Neural crest cell (in vitro differentiated cells): ENCODE measurements at places on chromosomes 7 and 10.

GRCh38 chr10:127146661-127147060 is 49.7 kb downstream of the INSYN2A start:
- H3K36me3 ChIP-seq = peaks cover 7% of the 10 kb centered on the region
- no peaks in the 10 kb centered on the region for H3K27me3 ChIP-seq
- DNase-seq = no peak
- H3K4me1 ChIP-seq = peaks cover 39% of the 10 kb centered on the region
- H3K4me3 ChIP-seq = no peak overlapping the region

DNA sequence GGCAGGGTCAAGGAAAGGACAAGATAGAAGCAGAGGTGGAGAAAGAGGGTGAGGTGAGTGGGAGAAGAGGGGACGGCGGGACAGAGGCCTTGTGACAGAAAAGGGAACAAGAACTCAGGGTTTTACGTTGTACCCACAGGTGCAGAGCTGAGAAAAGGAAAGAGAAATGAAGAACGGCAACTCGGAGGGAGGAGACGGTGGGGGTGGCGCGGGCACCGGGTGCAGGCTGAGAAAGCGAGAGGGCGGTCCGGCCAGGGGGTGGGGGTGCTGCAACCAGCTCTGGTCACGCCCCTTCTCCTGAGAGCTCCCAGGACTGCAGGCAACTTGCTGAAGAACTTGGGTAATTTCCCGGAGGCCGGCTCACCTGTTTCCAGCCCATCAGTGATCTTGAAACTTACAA is 65.3 kb downstream of the CARD11 start:
- no peak for DNase-seq
- no peaks in the 10 kb centered on the region for H3K36me3 ChIP-seq
- H3K4me1 ChIP-seq = peaks cover 5% of the 10 kb centered on the region
- H3K27ac ChIP-seq = peak overlapping the region; percentile 69
- H3K4me3 ChIP-seq = no peak overlapping the region
- H3K27me3 ChIP-seq = no peaks in the 10 kb centered on the region

GRCh38 chr7:16815001-16815400 is 10.2 kb upstream of the AGR2 start:
- peaks cover 6% of the 10 kb centered on the region for H3K4me1 ChIP-seq
- no peak overlapping the region for H3K27ac ChIP-seq
- H3K27me3 ChIP-seq = no peaks in the 10 kb centered on the region
- no peaks in the 10 kb centered on the region for H3K36me3 ChIP-seq
- H3K4me3 ChIP-seq = no peak overlapping the region

- H3K4me1 ChIP-seq = peaks cover 12% of the 10 kb centered on the region
- no peaks in the 10 kb centered on the region for H3K36me3 ChIP-seq
- no peaks in the 10 kb centered on the region for H3K27me3 ChIP-seq
- DNase-seq = no peak
- no peak overlapping the region for H3K4me3 ChIP-seq
These were observed 15.6 kb downstream of the RPA3 start for GRCh38 chr7:7702826-7703225.

DNA sequence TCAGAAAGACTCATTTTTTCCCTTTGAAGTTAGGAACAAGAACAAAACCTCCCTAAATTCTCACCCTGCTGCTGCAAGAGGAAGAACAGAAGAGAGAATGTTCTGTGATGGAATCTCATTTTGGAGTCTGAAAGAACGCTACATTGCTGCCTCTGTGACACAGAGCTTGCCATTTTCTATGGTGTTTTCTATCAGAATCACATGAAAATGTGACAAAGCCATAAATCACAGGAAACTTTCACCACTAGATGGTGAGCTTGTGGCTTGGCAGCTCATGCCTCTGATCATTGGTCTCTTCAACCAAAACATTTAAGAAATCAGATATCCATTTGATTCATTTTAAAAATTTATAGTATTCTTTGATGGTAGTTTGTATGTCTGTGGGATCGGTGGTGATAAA is 82.9 kb downstream of the CADPS2 start:
- no peak overlapping the region for H3K4me3 ChIP-seq
- H3K27me3 ChIP-seq = no peaks in the 10 kb centered on the region
- no peaks in the 10 kb centered on the region for H3K36me3 ChIP-seq
- H3K27ac ChIP-seq = peak overlapping the region; percentile 19
- H3K4me1 ChIP-seq = peaks cover 12% of the 10 kb centered on the region

- H3K36me3 ChIP-seq = no peaks in the 10 kb centered on the region
- H3K4me1 ChIP-seq = no peaks in the 10 kb centered on the region
- no peak overlapping the region for H3K27ac ChIP-seq
- DNase-seq = peak; percentile 55
- no peaks in the 10 kb centered on the region for H3K27me3 ChIP-seq
These were observed 29.1 kb upstream of the CALD1 start for GRCh38 chr7:134750083-134751062.

GRCh38 chr10:111137587-111137986 is 60.8 kb downstream of the ADRA2A start:
- no peak overlapping the region for H3K27ac ChIP-seq
- no peak overlapping the region for H3K4me3 ChIP-seq
- DNase-seq = no peak
- H3K36me3 ChIP-seq = no peaks in the 10 kb centered on the region
- H3K27me3 ChIP-seq = peaks cover 31% of the 10 kb centered on the region

DNA sequence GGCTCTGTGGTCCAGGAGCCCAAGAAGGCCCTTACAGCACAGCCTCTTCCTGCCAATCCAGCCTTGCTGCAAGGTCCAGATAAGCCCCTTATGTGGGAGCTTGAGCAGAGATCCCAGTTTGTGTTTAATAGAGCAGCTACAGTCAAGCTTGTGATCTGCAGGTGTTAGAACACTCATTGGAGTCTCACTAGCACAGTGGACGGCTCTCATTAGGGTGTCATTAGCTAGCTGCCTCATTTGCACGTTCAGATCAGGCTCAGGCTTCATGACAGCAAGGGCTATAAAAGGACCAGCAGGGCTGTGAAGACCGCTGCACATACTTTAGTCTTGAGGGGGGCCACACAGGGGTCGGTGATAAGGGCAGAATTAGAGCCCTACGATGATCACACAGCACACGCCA is 443.2 kb downstream of the RPS24 start:
- no peak for DNase-seq
- peaks cover 50% of the 10 kb centered on the region for H3K4me1 ChIP-seq
- H3K27ac ChIP-seq = no peak overlapping the region
- H3K36me3 ChIP-seq = no peaks in the 10 kb centered on the region

DNA sequence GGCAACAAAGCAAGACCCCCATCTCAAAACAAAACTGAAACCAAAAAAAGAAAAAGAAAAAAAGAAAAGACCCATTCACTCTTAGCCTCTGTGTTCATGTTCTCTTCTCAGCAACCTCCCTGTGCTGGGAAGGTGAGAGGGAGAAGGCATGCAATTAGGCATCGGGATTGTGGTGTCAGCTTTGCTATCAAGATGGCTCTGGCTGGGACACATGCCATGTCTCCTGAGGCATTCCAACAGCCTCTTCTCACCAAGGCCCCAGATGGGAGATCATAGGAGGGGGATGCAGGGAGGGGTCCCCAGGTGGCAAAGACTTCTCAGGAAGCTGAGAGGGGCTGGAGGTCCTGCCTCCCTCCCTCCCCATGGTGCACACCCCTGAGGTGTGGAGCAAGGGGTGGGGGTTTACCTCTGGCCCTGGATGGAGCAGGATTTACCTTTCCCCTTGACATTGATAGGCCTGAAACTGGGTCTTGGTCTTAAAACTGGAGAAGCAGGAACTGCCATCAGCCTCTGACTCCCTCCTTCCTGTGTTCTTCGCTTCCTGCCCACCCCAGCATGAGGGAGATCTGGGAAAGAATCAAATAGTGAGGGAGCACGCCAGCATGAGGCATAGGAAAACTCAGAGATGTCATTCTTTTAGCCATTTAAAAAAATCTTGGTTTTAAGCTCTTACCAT is 96.2 kb upstream of the DUSP5 start:
- no peak overlapping the region for H3K4me3 ChIP-seq
- H3K4me1 ChIP-seq = peaks cover 13% of the 10 kb centered on the region
- no peaks in the 10 kb centered on the region for H3K36me3 ChIP-seq

GRCh38 chr7:114295522-114295921 is 119.1 kb upstream of the FOXP2 start:
- no peaks in the 10 kb centered on the region for H3K27me3 ChIP-seq
- no peak for DNase-seq
- no peak overlapping the region for H3K4me3 ChIP-seq

DNA sequence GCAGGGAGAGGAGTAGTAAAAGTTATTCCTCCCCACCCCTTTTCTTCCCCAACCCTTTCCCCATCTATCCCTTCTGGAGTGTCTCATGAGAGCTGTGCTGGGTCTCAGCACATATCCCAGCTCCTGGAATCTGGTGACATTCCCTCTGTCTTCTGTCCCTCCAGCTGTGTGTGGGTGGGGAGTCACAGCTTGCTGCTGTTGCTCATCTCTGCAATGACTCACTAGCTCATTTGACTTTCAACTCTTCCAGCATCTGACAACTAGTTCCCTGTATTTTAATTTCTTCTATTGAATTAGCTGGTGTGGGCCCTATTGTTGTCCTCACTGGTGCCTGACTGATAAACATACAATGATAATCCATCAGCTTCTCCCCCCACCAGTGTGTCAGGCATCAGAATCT is 198.9 kb upstream of the AUTS2 start:
- H3K27me3 ChIP-seq = no peaks in the 10 kb centered on the region
- DNase-seq = no peak
- H3K4me3 ChIP-seq = no peak overlapping the region
- H3K4me1 ChIP-seq = peaks cover 7% of the 10 kb centered on the region
- no peaks in the 10 kb centered on the region for H3K36me3 ChIP-seq

GRCh38 chr7:15765753-15766152 is 79.3 kb upstream of the MEOX2 start:
- no peaks in the 10 kb centered on the region for H3K27me3 ChIP-seq
- H3K27ac ChIP-seq = peak overlapping the region; percentile 75
- H3K4me1 ChIP-seq = peaks cover 30% of the 10 kb centered on the region
- H3K36me3 ChIP-seq = peaks cover 3% of the 10 kb centered on the region

- DNase-seq = no peak
- H3K4me1 ChIP-seq = peaks cover 23% of the 10 kb centered on the region
- H3K27me3 ChIP-seq = peaks cover 3% of the 10 kb centered on the region
These were observed 7.1 kb downstream of the CRYGN start for GRCh38 chr7:151432658-151433521.

DNA sequence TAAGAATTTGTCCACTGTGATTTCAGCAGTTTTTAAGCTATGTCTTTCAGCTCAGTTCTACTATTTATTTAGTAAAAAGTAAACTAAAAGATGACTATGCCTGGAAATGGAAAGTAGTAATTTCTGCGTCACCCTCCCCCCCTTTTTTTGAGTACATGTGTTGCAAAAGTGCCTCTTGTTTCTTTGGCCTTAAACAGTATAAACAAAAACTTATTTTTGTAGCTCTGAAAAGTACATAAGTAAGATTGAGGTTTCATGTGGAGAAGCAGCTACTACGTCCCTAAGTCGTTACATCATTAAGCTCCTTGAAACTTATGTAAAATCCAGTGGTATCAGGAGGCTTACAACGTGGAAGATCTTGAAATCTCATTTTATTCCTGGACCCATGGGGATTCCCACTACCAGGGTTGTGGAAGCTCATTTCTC is 46.3 kb upstream of the HBP1 start:
- no peaks in the 10 kb centered on the region for H3K27me3 ChIP-seq
- no peak overlapping the region for H3K27ac ChIP-seq
- DNase-seq = no peak
- H3K4me3 ChIP-seq = no peak overlapping the region
- peaks cover 9% of the 10 kb centered on the region for H3K4me1 ChIP-seq

- DNase-seq = no peak
- no peak overlapping the region for H3K4me3 ChIP-seq
- H3K36me3 ChIP-seq = no peaks in the 10 kb centered on the region
- no peaks in the 10 kb centered on the region for H3K27me3 ChIP-seq
These were observed 153.1 kb downstream of the AOAH start for GRCh38 chr7:36571190-36571560.

DNA sequence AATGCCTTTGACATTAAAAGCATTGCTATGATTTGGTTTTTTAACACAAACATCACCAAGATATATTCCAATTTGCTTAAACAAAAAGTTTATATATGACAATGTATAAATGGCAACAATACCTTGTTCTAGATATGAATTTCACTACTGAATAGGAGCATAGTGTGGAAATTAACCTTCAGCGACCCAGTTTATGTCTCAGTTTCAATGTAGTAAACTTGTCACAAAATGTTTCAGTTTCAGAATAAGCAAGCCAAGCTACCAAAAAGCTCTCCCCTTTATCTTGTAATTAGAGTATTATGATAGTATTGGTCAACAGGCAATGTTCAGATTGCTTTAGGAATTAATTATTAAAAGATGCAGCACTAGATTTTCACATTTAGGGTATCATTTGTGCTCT is 99.6 kb upstream of the PCDH15 start:
- no peak overlapping the region for H3K4me3 ChIP-seq
- no peaks in the 10 kb centered on the region for H3K27me3 ChIP-seq
- no peak overlapping the region for H3K27ac ChIP-seq
- peaks cover 4% of the 10 kb centered on the region for H3K4me1 ChIP-seq
- no peak for DNase-seq

DNA sequence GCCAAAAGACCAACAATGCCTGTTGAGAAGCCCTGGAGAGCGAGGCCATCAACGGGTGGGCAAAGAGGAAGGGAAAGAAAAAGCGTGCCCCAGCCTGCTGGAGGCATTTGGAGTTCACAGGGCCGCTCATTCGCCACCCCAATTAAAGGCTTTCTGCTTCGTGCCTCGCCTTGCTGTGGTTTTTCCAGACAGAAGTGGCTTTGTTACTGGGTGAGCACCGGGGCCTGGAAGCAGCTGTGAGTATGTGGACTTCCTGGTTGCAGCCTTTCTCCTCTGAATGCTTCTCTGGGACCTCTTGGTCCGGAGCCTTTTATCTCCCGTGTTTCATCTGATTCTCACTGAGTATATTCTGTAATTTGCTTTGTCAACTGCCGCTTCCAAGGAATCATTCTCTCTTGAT is 118.1 kb upstream of the EGR2 start:
- peak overlapping the region; percentile 31 for H3K4me3 ChIP-seq
- no peaks in the 10 kb centered on the region for H3K27me3 ChIP-seq
- H3K27ac ChIP-seq = peak overlapping the region; percentile 45
- peak; percentile 32 for DNase-seq
- peaks cover 5% of the 10 kb centered on the region for H3K36me3 ChIP-seq

GRCh38 chr10:21202776-21203462 is 305.8 kb upstream of the NEBL start:
- no peaks in the 10 kb centered on the region for H3K27me3 ChIP-seq
- no peaks in the 10 kb centered on the region for H3K4me1 ChIP-seq
- DNase-seq = no peak
- H3K4me3 ChIP-seq = no peak overlapping the region
- H3K36me3 ChIP-seq = peaks cover 12% of the 10 kb centered on the region

- no peak for DNase-seq
- peaks cover 37% of the 10 kb centered on the region for H3K27me3 ChIP-seq
- no peaks in the 10 kb centered on the region for H3K36me3 ChIP-seq
These were observed 247.9 kb downstream of the BAMBI start for GRCh38 chr10:28925121-28925663.

GRCh38 chr10:98353170-98353569 is 61.8 kb downstream of the PYROXD2 start:
- DNase-seq = no peak
- no peaks in the 10 kb centered on the region for H3K36me3 ChIP-seq
- H3K27ac ChIP-seq = no peak overlapping the region
- H3K4me1 ChIP-seq = peaks cover 9% of the 10 kb centered on the region
- no peak overlapping the region for H3K4me3 ChIP-seq
- peaks cover 5% of the 10 kb centered on the region for H3K27me3 ChIP-seq

- H3K36me3 ChIP-seq = no peaks in the 10 kb centered on the region
- DNase-seq = no peak
These were observed 25.2 kb upstream of the GNAT3 start for GRCh38 chr7:80537091-80537490.
